ENCODE measurements at places on chromosomes 4 and X.

GRCh38 chr4:176498617-176499256 lies 179.0 kb downstream of the SPCS3 start:
- DNase-seq = no peak

DNA sequence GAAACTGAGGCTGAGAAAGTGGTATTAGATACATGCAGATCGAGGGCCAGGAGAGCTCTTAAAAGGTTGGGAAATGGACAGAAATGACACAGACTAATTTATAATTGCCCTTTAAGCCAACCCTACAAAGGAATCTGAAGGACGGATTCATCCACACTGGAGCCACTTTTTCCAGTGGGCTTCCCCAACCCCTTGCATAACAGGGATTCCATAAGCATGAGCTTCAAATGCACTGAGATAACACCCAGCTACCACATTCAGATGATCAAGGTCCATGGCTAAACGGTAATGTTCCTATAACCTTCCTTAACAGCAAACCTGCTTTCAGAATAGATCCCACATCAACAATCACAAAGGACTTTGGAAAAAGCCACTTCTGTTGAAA lies 34.2 kb downstream of the PLAC1 start:
- DNase-seq = no peak

DNA sequence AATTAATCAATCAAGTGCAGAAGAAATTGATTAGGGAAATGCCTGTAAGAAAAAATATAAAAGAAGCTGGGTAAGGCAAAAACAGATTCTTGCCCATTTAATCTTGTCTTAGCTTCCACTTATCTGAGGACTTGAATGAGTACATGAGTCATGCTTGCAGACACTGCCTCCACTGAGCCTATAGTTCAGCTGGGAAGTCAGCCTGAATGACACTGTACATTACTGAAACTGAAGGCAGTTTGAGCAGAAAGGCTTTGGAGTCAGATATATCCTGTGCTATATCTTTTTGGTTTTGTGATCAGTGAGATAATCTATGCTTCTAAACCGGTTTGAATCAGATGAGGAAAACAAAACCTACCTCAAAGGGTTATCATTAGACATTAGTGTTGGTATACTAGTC lies 61.3 kb downstream of the NUDT11 start:
- no peak for DNase-seq

GRCh38 chr4:155442267-155443105 lies 65.7 kb upstream of the MAP9 start:
- no peak for DNase-seq

DNA sequence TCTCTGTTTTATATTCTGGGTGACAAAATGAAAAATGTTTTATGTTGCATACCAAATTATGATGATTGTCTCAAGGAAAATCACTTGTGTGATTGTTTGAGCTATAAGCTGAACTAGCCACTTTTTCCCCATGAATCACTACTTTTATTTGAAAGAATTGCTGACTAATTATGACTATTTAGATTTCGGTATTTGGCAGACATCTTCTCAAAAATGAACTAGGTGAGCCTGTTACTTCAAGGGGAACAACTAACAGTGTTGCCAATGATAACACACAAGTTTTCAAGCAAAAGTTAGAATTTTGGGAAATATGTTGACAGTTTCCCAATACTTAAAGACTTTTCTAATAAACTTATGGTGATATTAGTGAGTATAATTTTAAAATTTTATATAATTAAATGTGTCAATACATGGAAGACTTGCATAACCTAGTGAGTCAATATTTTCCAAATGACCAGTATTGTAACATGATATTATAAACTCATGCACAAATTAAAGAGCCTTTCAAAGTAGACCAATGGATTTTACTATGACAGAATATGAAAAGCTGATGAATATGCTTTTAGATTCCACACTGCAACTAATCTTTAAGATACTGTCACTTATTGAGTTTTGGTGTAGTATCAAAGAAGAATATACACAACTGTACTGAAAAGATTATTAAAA lies 187.7 kb upstream of the GATB start:
- no peak for DNase-seq

- DNase-seq = no peak
These were observed 108.3 kb upstream of the RBPJ start for GRCh38 chr4:26212528-26212927.

- no peak for DNase-seq
These were observed 189.8 kb upstream of the AFF2 start for GRCh38 chrX:148310426-148311165.

GRCh38 chr4:168099195-168099594 lies 6.9 kb downstream of the ANXA10 start:
- no peak for DNase-seq

DNA sequence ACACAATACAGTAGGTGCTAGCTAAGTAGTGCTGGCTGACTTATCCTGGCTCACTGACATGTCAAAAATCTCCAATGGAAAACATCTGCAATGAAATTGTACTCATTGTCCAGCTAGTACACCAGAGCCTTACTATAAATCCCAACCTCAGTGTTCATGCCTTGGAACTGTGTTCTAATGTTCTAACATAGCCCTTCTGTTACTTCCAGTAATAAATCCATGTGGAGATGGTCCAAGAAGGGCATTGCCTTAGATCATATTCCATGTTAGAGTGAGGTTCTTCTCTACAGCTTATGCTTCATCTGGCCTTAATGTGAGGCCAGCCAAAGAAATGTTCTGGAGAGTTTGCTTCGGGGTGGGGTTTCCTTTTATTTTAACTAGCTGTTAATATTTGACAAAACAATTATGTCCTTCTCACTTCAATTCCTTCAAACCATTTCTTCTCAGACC lies 25.1 kb downstream of the ENOX2 start:
- DNase-seq = no peak

- DNase-seq = no peak
These were observed 58.4 kb upstream of the HS3ST1 start for GRCh38 chr4:11487139-11487538.

DNA sequence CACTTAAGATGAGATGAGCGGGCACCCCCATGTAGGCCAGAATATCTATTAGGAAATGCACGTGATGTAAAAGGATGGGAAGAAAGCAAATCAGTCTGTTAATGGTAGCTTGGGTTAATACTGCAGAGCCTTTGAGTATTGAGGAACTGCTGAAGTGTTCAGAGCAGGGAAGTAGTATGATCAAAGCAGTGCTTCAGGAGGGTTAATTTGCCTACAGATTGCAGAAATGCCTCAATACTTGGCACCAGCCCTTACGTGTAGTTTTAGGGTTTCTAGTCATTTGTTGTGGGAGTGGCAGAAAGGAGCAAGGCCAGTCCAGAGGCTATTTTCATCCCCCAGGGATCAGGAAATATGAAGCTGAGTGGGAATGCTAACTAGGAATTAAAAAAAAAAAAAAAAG lies 19.7 kb downstream of the ZFX start:
- no peak for DNase-seq

DNA sequence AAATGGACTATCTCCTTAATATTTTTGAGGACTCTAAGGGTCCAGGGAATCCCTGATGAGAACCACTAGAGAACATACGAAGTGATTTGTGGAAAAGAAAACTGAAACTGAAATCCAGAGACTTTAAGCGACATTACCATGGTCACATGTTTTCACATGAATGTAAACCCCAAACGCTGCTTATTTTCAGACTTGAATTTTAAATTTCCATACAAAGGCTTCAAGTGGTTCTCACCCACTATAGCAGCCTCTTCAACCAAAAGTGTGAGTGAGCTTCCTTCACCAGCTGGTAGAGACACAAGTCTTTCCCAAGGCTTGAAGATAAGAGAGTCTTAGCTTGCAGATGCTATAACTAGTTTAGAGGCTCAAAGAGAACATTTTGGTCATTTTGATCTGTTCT lies 232.7 kb downstream of the MGST2 start:
- DNase-seq = no peak

DNA sequence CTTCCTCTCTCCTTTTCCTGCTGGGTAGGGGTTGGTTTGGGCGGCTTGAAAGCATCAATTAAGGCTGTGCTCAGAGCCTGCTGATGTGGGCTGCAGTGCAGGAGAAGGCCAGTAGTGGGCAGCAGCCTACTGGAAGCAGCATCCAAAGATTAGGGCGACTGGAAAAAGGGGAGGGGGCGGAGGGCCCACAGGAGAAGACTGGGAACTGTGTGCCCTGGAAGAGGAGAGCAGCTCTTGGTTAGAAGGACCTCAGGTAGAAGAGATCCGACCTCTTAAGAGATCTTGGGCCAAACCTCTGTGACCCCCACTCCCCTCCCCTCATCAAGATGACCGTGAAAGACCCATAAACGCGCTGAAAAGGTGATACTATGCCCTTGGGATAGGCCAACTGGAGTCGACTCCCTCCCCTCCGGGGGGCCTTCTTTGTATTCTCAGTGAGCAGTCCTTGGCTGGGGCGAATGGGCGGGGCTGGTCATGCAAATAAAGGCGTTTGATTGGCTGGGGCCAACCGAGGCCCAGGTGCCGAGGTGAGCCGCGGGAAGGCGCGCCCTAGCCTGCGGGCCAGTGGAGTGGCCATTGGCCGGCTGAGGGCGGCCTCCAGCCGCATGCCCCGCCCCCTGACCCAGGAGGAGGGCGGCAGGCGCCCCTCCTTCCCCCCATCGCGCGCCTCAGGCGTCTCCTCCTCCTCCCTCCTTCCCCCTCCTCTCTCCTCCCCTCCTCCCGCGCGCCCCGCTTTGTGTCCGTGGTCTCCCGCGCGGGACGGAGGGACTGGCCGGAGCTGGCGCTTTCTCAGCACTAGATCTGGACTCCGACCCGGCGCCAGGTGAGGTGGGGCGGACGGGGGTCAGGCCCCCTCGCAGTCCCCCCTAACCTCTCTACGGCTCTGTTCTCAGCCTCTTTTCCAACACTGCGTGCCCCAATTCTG lies 10.1 kb downstream of the DLG3 start:
- DNase-seq = peak; percentile 93

DNA sequence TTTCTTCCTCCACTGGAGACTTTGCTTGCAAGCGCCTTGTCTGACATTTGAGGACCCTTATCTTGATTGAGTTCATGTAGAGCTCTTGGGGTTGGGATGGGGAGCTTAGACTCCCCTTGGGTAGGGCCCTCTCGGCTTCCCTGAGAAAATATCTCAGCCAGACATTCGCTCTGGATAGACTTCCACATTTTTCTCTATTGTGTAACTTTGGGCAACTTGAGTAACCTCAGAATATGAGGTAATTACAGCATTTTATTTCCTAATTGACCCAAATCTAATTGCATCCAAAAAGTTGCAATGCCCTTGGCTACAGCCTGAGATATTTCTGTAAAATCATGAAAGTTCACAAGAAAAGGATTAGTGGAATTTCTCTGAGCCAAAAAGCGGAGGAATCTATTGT lies 102.8 kb upstream of the MXRA5 start:
- DNase-seq = no peak

DNA sequence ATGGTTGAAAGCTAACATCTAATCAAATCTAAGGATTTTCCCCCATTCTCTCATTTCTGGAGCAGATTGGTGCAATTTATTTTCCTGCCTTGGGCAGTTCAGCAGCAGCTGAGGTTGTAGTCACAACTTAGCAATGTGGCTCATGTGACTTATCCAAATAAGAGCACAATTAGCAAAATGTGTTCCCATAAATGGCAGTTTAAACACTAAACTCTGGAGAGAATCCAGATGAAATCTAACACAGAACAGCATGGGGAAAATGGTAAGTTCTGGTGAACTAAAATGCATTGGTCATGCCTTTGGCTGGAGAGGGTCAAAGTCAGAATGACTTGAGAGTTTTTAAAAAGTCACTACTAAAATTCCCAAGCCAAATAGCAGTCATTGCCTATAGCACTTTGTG lies 422.6 kb upstream of the DIPK2B start:
- DNase-seq = peak; percentile 44

DNA sequence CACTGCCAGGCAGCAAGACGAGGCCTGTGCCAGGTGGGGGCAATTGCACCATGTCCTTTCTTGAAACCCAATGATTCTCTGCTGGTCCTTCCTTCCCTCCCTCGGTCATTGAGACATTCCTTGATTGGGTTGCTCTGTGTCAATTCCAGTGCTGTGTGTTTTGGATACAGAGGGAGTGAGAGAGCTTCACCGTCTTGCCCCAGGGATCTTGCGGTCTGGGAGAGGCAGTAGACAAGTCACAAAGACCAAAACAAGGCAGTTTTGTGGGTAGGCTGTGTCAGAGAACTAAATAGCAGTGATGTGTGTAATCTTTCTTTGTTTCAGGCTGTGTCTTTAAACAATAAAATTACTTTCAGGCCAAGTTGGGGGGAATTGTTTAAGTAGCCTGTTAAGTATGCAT lies 38.8 kb upstream of the TADA2B start:
- no peak for DNase-seq

GRCh38 chr4:133081246-133081645 lies 67.8 kb upstream of the PCDH10 start:
- DNase-seq = no peak

DNA sequence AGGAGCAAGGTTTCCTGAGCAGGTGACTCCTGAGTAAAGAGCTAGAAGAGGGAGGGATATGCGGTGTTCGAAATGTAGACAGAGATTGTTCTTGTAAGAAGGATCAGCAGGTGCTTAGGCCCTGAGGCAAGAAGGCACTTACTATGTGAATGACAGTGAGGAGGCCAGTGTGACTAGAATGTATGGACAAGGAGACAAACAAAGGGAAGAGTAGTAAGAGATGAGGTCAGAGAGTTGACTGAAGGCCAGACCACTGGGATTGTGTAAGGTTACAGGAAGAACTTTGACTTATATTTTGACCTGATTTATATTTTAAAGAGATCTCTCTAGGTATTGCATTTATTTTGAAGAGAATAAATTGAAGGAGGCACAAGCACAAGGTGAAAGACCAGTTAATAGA lies 118.4 kb upstream of the ENPEP start:
- no peak for DNase-seq

DNA sequence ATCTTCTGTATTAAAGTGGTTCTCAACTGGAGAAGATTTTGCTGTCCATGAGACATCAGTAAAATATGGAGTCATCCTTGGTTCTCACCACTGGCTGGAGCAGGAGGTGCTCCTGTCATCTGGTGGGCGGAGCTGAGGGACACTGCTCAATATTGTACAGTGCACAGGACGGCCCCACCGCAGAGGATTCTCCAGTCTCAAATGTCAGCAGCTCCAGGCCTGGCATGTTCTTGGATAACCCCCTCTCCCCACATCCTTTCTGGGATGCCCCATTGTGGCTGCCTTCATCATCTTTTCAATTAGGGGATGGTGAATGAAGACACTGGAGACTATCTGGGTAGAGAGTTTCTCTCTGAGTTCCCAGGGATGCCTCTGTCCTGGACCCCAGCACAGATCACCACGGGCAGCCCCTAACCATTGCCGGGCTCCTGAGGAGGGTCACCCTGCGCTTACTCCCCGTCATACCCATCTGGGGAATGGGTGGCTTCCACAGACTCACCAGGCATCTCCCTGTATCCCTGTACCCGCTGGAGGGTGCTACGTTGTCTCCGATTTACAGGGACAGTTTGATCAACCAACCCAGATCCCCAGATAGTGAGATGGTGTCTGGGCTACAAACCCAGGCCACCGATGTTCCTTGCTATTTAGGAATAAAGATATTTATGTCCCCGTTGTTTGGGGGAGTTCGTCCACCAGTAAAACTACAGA lies 21.9 kb upstream of the P2RY8 start:
- DNase-seq = no peak

DNA sequence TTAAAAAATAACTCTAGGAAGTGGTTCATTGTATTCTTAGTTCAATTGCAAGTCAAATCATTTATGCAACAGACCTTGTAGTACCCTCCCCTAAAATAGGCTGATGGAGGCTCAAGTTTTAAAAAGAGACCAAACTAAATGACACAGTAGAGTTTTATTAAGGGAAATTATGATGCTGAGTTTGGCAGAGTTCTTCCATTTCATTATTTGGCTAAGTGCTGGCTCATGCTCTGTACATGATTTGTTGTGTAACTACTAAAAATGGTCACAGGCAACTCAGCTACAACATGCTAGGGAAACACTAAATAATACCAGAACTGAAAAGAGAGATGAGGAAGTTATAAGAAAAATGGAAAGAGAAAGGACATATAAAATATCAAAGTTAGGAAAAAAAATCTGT lies 96.1 kb upstream of the TFDP3 start:
- DNase-seq = no peak

Data from NCI-H2081 treated with DMSO at 0.1 percent for 48 hours (cell line).